ENCODE measurements at places on chromosomes 12 and 14.
A peak's percentile ranks its signal among the peaks of the same experiment; 100 is the strongest.

DNA sequence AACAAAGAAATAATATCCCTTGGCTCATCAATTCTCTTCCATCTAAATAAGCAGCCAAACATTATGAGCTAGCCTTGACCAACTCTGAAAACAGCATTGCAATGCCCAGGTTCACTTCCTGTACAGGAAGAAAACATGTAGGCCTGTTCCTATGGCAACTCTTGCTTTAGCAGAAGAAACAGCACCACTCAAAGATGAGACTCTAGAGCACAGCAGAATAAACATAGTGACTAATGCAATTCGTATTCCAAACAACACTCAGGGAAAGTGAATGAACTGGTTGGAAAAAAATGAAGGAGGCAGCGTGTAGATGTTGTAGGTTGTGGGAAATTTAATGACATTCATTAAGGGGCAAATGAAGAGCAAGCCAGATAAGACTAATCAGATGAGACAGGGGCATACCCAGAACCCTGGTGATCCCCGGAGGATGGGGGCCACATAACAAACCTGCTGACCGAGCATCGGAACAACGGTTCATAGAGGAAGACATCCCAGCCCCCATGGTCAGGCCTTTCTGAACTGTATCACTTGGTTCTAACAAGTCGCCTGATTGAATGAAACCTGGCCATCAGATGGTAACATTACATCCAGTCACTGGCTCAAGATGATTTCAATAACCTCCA lies 9.0 kb downstream of the ARHGDIB start:
- DNase-seq: peak; percentile 69

- DNase-seq: peak; percentile 75
Measured at GRCh38 chr12:50246873-50247612, 36.3 kb downstream of the LIMA1 start.

DNA sequence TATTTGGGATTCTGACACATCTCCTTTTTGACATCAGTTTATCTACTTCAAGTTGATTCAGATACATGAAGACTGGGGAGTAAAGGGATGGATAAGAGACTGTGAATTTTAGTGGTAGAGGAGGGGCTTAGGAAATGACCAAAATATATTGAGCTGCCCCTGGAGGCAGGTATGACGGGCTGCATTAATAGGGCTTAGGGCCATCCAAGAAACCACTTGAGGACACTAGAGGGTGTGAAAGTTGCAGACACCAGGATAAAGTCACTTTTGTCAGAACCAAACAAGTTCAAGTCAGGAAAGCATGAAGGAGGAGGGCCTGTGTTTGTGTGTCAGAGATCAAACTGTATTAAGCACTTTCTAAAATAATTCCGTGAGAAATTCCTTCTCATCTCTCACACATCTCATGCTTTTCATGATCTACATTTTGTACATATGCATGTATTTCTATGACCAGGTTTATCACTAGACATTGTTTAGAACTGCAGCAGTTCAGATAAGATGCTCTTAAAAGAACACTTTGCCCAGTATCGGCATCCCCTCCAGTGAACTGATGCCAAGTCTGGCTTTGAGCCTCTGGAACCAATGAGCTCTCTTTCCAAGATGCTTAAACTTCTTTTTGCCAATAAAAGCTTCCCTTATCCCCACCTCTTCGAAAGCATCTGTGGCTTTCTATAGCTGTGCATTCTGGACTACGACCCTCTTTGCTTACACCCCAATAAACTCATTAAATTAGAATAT lies 136.9 kb downstream of the SLC38A1 start:
- DNase-seq: peak; percentile 41

GRCh38 chr14:58865514-58866281 lies 227.9 kb downstream of the DACT1 start:
- no peak for DNase-seq

- DNase-seq: no peak
Measured at GRCh38 chr14:65832431-65833266, 420.1 kb downstream of the FUT8 start.

DNA sequence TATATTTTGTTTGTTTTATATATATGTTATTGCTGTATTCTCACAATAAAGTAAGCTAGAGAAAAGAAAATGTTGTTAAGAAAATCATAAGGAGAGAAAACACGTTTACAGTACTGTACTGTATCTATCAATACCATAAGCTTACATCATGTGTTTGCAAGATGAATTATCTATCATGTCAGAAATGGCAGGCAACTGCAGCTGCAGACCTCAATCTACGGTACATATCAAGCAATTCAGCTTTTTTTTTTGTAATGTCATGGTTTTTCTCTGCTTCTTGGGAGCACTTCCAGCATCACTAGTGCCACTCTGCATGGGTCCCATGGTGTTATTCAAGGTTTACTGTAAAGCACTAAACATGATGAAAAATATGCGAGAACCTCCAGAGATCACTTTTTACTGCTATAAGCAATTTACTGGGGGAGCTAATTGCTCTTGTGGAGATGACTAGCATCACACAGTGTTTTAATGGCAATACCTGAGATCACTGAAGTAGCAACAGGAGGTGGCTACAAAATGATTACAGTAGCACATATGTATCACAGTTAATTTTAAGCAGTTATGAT lies 9.0 kb upstream of the KRT2 start:
- DNase-seq: no peak

- DNase-seq: no peak
Measured at GRCh38 chr14:80465546-80466220, 254.4 kb upstream of the DIO2 start.

DNA sequence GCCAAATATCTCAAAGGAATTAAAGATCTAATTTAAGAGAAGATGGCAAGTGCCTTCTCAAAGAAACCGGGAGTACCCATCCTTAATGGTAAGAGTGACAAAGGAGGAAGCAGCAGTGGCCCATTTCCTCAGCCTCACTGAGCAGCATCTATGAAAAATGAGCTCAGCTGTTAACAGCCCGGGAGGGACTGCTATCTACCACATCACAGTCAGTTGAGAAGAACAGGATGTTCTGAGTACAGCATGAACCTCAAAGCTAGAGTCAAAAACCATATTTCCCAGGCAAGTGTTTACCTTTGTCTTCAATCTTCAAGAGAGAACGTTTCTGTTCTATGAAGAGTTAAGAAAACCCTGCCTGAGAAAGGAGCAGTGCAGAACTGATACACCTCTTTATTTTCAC lies 115.0 kb downstream of the BTG1 start:
- DNase-seq: peak; percentile 40

DNA sequence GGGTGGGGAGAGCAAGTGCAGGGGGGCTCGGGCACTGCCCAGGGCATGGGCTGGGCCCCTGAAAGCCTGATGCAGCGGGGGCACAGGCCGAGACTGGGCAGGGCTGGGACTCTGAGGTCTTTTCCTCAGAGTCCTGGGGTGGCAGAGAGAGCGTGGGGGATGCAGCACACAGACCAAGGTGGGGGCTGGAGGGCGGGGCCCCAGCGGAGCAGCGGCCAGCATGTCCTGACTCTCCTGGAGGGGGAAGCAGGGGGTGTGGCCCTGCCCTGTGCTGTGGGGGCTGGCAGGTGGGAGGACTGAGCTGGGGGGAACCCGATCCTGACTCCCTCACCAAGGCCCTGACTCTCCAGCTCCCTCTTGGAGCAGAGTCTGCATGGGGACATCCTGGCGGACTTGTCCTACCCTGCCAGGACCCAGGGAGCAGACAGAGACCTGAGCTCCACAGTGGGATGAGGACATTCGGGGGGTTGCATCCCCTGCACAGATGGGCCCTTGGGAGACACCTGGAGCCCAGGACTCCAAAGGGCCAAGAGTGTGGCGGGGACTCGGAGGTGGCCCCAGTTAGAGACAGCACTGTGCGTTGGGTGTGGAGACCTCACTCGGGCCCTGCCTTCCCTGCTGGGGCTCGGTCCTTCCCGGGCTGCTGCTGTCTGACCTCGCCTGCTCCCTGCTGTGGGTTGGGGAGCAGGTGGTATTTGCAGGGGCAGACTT lies 326.1 kb downstream of the TMEM121 start:
- DNase-seq: no peak

DNA sequence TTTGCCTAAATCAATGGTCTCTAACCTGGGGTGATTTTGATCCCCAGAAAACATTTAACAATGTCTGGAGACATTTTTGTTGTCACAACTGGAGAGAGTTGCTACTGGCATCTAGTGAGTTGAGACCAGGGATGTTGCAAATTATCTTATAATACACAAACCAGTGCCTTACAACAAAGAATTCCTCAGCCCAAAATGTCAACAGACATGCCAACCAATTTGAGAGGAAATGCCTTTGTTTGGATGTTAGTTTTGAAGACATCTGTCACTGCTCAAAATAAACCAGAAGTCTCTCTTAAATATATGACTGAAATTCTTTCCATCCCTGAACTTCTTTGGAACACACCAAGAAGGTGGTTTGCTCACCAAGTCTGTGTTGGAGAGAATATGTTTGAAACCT lies 336.9 kb upstream of the ATP2B1 start:
- DNase-seq: no peak

- no peak for DNase-seq
Measured at GRCh38 chr12:122040579-122041386, 19.1 kb downstream of the BCL7A start.

GRCh38 chr12:50841716-50842531 lies 802 bp upstream of the TMPRSS12 start:
- no peak for DNase-seq

DNA sequence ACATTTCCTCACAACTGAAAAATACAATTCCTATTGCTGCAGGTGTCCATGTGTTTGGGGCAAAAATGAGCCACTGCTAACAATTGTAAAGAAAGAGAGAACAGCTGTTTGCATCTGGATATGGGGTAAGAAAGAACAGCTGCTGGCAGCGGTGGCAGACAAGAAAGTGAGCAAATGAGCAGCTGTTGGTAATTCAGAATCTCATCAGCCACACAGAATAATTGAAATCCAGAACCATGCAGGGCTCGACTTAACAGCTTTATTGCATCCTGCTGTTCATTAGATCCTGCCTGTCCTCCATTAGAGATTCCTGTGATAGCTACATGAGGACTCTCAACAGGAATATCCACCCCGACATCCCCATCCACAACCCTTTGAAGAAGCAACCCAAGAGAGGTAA lies 62.5 kb upstream of the TSPAN8 start:
- no peak for DNase-seq

DNA sequence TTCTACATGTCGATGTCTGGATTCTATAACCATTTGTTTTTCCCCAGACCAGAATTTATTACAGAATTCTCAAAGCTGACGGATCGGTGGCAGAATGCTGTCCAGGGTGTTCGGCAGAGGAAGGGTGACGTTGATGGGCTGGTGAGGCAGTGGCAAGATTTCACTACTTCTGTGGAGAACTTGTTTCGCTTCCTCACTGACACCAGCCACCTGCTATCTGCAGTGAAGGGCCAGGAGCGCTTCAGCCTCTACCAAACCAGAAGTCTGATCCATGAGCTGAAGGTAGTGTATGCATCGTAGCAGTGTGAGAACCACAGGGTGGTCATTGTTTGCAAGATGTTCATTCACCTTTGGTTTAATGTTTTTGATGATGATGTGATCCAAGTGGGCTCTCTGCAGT lies 124.0 kb downstream of the ESR2 start:
- no peak for DNase-seq

DNA sequence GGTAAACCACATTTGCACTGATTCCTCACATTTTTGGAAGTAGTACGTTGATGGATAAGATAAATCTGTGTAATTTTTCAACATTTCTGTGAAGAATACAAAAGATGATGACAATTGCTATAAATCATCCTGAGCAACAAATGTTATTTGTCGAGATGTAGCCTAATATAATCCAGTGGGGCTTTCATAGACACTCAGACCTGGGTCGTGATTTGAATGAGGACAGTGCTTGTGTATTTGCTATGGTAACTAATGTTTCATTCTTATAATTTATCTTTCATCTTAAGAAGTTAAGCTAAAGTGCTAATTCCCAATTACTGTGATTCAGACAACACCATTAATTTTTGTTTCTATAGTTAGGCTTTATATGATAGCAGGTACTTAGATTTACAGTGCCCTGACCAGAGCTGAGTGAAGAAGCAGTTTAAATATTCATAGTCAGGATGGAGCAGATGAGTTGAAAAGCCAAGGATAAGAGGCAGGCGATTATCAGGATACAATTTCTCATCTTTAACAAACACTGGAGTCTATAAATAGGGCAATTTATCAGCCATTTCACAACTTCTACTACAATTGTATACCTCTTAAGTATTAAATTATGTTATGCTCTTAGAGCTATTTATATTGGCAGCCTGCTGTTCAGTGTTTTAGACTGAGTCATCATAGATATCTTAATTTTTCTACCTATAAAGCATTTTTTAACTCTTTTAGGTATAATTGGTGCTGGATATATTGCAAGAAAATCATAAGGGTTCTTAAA lies 359.9 kb downstream of the TRHDE start:
- DNase-seq: no peak

GRCh38 chr12:50192908-50193307 lies 25.7 kb upstream of the CERS5 start:
- DNase-seq: no peak

DNA sequence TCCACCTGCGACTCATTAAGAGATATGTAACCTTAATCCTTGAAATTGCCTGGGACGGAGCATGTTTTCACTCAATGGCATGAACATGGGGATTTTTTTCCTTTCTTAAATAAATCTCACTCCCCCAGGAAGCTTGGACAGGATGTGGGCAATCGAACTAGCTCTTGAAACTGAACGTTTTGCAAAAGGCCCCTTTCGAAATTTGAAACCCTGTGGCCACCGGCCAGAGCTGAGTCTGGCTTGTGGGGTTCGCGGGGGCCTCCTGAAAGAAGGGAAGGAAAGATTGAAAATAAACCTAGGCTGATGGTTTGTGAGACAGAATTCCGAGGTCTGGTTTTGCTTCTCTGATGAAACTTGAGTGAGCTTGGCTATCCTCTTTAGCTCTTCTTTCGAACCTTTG lies 101.4 kb upstream of the RTL1 start:
- DNase-seq: peak; percentile 62

DNA sequence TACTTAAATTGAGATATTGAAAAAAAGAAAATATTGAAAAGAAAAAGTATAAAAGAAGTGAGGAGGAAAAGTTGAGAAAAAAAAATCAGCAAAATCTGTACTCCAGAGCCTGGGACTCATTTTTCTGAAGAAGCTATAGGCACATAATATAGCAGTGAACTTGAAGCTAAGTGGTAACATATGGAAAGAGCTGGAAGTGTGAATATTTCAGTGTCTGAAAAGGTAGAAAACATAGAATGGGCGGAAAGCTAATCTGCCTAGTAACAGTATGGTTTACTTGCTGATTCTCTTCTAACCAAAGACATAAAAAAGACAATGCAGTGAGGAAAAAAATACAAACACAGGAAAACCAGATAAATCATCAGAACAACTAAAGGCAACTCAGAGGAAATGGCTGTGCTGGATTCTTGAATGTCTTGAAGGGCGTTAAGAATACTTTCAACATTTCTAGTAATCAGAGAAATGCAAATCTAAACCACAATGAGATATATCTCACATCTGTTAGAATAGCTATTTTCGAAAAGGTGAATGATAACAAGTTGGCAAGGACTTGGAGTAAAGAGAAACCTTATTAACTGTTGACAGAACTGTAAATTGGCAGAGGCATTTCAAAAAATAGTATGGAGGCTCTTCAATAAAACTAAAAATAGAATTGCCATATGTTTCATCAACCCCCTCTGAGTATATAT lies 784.6 kb downstream of the LRFN5 start:
- DNase-seq: no peak

GRCh38 chr12:116483959-116484750 lies 75.0 kb upstream of the MAP1LC3B2 start:
- no peak for DNase-seq

Measured in NB4 (cell line).